ENCODE measurements at places on chromosomes 3 and 15.

DNA sequence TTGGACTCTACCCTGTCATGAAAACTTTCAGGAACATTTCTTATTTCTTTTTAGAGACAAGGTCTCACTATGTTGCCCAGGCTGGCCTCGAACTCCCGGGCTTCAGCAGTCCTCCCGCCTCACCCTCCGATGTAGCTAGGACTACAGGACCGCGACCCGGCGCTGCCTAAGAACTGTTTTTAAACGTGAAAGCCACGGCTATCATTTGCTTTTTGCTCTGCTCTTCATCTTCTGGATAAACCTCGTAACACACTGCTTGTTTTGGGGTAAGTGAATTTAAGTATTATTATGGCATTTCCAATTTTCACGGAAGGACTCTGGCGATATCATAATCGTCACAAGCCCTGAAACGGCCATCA lies 14.3 kb upstream of the CCNL1 start:
- no peak for DNase-seq

DNA sequence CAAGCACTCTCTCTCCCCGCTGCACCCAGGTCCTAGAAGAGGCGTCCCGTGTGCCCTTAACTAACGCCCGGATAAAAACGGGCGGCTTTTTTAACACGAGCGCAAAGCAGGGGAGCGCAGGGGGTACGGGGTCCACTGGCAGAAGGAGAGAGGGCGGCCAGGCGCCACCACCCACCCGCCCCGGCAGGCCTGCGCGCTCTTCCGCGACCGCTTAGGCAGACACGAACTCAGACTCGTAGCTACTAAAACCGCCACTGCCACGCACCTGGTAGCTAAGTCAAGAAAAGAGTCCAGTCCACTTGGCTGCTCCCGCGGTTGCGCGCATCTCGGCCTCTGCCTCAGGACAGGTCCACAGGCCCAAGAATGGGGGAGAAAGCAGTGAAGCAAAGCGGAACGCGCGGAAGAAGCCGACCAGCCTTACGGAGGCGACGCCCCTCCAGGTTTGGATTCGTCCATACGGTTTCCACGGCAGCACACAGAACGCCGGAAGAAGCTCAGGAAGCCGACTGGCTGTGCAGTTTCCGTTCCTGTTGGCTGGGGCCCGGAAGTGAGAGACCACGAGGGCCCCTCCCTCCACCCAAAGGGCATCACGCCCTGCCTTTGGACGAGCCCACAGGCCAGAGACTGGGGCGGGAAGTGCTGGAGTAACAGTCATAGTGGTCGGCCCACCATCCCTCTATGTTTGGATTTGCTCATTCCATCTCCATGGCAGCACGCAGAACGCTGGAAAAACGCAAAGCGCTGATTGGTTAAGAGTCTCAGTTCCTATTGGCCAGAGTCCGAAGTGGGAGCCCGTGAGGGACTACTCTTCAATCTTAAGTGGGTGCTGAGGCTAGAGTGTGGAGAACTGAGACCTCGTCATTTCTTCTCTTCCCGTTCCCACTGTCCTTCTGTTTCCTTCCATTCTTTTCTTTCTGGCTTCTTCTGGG lies at the start of gene ULK4:
Gene ULK4 (minus strand): TSS at position 353 of the 929 bp plus-strand sequence. CDS start 7,344 bp downstream, outside the sequence.
- peak; percentile 99 for DNase-seq

DNA sequence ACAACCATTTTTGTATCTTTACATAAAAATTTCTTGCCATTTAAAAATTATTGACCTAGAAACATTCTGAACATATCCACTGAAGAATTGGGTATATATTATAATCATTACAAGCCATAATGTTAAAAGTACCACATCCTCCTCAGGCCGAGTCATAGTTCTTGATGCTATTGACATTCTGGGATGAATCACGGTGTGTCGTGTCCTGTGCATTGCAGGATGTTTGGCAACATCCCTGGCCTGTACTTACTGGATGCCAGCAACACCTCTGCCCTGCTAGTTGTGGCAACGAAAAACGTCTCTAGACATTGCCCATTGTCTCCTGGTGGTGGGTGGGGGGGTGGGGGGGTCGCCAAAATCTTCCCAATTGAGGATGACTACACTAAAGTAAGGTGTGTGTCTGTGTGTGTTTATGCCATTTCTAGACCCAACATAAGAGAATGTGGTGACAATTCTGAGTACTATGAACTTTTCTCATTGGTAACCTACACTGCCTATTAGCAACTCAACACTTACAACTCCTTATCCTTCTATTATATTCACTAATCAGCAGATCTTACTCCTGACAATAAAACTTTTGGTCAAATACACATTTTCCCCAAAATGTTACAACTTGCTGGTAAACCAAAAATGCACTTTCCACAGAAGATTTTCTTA lies 471.6 kb downstream of the FOXP1 start:
- DNase-seq = no peak

- DNase-seq = no peak
Measured at GRCh38 chr3:157170861-157171260, 10.9 kb upstream of the CCNL1 start.

DNA sequence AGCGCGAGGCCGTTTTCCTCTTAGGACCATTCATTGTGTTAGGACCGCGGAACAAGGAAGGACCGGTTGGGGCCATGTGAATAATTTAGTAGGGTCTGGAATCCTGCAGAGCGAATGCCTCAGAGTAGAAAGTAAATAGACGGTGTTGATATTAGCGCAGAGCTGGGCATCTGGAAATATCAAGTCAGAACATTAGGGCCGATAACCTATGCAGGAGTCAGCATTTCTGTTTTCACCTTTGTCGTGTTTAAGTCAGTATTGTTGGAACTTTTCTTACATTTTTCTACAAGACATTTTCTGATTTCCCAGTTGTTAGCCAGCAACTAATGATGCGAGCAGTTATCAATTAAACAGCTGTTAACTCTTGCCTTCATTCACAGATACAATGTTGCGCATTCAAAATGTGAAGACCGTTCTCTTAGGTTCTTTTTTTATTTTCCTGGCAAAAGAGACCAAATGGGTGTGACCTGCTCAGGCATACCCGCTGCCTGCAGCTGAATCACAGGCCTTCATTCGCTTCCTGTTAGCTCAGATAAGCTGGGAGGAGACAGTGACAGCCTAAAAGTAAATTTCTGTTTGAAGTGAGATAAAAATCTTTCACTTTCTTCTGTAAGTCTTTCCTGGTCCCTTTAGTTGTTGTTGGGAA lies 966 bp upstream of the PKM start:
- DNase-seq = no peak

- DNase-seq = no peak
Measured at GRCh38 chr15:29473621-29474105, 204.0 kb upstream of the NSMCE3 start.

DNA sequence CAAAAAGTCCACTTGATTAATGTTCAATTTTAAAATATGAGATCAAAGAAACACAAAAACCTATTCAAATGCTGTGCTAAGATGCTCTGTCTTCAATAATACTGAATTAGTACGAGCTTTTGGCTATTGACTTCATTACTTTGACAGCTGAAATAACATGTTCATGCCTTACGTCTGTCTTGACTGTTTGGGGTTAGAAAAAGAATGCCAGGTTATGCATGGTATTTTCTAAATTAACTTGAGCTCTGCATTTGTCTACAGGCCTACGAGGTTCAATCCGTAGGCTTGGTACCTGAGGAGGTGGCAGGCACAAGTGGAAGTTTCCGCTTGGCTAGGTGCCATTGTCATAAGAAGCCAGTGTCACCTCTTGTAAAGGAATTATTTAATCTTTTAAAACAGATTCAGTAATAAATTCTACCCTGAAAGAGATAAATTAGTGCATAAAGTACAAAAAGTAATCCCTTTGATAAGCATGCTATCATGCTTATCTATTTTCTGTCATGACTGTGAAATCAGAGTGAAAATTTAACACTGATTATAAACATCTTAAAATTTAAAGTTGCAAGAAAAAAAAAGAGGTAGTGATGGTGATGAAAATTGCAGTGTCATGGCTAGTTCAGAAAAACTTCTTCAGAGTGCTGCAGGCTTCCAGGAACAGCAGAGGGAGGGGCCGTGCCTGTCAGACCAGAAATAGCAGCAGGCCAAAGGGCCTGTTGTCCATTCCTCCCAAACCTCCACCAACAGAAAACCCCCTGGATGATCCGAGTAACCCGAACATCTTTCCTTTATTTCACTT lies 115.7 kb downstream of the ARRDC4 start:
- no peak for DNase-seq

DNA sequence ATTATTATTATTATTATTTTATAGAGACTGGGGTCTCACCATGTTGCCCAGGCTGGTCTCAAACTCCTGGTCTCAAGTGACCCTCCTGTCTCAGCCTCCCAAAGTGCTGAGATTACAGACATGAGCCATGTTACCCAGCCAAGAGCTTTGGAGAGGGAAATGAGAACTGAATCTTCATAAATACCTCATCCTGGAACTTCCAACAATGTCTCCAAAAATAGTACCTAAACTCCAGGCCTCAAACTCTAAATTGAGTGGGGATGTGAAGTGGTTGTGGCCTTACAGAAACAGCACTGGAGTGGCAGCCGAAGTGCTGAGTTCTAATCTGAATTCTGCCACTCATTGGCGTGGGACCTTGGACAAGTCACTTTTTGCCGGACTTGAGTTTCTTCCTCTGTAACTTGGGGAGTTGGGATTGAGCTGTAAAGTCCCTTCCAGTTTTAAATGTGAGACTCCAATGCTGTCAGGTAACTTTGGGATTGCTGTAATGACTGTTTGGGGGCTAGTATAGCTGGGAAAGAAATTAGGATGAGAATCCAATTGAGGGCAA lies 10.0 kb upstream of the SRP14 start:
- no peak for DNase-seq

DNA sequence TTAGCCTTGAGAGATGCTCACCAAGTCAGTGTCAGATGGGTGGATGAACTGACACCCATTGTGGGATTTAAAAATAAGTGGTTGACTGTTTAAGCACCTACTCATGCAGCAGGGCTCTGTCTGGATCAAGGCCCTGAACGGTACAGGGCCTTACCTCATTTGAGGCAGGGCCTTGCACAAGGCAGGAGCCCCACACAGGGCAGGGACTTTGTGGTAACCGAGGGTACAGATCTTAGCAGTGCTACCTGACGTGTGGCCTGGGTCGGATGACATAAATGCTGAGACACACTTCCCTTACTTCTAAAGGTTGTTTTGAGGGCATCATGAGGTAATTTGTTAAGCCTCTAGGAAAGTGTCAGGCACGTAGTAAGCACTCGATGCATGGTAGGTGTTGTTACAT lies 59.5 kb upstream of the PLXNA1 start:
- no peak for DNase-seq

Measured in right renal cortex interstitium (tissue), 3 donors.